ENCODE measurements at places on chromosomes 4 and X.

DNA sequence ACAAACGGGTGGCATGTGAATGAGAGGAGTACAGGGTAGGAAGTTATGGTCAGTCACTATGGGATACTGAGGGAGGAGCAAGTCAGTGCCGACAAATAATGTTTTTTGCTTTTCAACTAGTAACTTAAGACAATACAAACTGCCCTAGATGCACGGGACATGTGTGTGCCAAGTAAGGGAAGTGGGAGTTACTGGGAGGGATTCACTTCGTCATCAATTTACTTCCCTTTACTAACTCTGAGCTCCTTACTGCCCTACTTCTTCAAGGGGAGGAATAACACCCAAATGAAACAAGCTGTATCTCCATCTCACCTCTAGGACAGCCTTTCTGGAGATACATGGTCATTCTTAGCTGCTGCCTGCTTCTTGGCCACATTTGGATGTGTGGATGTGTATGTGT is 97.7 kb downstream of the DGKK start:
- no peak for DNase-seq

DNA sequence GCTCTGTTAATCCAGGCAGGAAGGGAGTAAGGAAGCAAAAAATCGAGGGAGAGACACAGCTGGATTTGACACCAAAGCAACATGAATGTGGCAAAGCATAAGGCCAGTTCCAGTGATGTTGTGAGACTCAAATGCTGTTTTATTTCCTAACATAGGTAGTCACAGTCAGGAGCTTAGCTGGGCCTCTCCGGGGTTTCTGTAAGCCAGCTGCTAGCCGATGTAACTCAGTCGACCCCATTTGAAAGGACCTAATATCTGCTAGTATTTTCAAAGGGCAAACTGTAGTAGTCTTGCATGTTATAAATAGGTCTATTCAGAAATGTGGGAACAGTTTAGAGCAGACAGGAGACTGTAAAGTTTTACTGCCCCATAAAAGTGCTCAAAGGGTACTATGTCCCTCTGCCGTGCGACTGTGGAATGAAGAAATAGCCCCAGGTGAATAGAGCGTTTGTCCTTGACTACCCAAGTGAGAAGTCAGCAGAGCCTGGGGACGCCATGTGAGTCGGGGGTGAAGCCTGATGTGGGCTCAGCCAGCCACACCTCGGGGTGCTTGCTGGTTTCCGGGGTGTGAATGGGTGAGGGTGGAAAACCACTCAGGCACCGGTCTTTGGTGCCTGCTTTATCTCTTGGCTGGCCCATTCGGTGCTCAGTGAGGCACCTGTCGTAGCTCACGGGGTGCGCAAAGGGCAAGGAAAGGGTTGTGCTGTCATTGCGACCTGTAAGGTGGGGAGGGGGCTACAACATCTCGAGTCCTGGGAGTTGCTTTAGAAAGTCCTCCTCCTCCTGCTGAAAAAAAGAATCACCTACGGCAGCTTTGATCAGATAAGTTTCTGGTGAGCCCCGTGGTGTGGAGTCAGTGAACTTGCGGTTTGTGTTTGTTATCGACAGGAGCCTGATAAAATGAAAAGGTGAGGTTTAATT is 745 bp downstream of the TRIM2 start:
- DNase-seq: peak; percentile 56

- DNase-seq: no peak
Measured at GRCh38 chrX:40012039-40012867, 85.5 kb downstream of the BCOR start.

DNA sequence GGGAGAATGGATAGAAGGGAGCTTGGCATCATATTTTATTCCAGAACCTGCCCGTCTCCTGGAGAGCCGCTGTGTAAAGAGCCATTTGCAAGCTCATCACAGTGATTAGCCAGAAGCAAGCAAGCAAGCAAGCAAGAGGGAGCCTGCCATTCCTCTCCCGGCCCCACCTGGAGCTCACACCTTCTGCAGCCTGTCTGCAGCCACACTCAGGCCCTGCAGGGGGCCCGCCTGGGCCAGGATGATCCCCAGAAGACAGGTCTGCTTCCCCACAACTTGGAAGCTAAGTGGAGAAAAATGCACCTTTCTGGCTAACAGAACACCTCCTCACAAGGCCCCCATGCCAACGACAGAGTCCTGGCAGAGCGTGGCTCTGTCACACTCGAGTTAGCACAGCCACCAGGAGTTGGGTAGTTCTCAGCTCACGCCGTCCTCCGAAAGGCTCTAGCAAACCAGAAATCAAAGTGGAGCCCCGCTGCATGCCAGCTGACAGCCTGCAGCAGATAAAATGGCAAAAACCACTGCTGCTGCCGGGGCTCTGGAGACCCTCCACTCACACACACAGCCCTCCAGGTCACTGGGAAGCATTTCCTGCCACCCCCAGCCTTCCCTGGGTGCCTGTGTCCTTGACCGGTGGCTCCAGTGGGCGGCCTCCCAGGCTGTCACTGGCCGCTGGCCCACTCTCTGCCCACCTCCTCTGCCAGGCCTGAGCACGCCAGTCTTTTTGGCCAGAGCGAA is 54.9 kb downstream of the DCTD start:
- DNase-seq: no peak

GRCh38 chrX:129932821-129933321 is 26.9 kb downstream of the UTP14A start:
- no peak for DNase-seq

DNA sequence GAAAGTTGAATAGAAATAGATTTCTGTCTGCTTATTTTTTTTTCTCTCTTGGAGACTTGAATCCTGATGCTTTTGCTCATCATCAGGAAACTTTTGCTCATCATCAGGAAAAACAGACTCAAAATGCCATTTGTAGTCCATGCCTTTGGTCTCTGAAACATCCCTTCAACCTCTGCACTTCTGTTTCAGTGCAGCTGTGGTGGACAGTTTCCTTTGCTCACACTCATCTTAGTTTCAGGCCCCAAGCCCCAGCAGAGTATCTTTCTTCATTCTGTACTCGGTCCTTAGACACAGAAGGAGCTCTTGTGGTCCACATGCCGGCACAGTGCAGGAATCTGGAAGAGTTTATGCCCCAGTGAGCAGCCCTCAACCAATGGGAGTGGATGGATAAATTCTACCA is 337.9 kb downstream of the PPP3CA start:
- DNase-seq: no peak

- DNase-seq: peak; percentile 23
Measured at GRCh38 chr4:152500800-152501434, 35.0 kb downstream of the FBXW7 start.

DNA sequence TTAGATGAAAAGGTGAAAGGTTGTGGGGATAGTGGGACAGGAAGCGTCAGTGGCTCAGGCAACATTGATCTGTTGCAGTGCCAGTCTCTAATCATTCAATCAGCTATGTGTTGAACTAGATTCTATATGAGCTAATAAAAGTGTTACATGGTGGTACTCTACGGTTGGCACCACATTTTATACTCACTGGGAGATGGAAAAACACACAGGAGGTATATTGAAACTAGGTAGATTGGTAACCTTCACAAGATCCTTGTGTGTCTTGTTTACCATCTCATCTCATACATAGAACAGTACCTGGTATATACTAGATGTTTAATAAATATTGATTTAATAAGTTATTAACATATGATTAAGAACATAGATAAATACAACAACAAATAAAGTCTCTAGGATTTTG is 152.7 kb downstream of the NAA11 start:
- DNase-seq: no peak

DNA sequence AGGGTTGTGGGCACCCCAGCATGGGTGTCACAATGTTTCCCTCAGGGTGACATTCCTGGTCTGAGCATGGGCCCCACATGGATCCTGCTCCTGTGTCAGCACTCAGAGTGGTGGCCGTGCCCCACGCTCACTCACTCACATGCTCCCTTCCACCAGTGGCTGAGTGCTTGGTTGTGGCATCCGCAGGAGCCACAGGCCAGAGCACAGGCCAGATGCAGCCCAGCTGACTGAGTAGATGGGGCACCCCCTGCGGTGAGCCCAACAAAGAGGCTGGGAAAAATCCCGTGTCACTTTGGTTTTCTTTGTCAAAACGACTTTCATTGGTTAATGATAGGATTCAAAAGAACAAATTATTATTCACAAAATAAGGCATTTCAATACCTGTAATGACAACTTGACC is 204.6 kb upstream of the ANXA10 start:
- DNase-seq: no peak

GRCh38 chr4:169601016-169601771 is 11.2 kb downstream of the NEK1 start:
- no peak for DNase-seq

DNA sequence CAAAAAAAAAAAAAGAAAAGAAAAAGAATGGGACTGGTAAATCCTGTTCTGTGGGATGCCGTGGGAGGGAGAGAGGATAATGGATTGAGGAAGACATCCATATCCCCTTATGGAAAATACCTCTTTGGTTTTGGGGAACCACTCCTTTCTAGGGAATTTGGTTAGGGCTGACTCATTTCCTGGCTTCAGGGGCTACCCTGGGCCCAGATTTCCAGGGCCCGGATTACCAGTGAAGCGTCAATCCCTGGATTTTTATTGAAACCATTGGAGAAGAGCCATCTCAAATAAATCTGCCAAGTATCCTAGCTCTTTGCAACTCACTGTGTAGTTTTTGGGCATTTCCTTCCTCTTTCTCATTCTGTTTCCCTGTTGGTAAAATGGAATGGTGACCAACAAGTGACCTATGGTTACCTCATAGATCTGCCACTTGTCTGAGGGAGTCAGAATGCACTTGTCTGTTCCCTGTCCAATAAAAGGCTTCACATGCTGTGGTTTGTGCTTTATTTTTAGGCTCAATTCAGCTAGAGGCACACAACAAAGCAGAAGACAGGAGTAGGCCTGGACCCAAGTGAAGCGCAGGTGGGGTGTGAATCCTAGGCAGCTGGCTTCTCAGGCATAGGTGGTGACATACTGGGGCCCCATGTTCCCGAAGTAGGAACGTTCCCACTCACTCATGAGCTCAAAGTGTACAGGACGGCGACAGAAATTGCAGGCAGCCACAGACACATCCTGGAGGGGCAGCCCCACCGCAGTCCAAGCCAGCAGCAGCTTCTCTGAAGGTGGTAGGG is 8.6 kb downstream of the APEX2 start:
- DNase-seq: no peak

DNA sequence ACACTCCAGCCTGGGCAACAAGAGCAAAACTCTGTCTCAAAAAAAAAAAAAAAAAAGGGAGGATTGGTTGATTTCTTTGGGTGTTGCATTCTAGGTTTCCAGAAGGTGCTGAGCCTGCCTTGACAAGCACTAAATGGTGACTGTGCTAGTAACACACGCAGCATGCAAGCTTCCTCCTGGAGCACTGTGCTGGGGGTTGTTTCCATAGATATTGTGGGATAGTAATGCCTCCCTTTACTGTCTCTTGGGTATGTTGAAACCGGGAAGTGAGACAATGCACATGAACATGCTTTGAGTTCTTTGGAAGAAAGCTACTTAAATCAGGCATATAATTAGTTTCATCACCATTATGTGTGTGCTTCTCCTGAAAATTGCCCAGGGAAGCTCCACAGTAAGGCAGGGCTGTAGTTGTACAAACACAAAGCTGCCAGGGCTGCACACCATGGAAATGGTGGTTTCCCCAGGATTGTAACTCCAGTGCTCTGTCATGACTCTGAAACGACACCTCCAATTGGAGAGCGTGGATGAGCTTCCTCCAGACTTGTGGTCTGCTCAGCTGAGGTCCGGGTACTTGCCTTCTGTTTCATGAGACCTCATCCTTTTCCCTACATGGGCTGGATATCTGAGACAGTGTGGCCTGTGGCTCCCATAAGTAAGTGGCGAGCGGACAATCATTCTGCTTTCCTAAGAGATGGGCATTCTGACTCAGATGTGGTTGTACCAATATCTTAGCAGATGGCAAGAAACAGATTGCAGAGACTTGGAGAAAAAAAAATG is 31.5 kb upstream of the STOX2 start:
- DNase-seq: no peak

DNA sequence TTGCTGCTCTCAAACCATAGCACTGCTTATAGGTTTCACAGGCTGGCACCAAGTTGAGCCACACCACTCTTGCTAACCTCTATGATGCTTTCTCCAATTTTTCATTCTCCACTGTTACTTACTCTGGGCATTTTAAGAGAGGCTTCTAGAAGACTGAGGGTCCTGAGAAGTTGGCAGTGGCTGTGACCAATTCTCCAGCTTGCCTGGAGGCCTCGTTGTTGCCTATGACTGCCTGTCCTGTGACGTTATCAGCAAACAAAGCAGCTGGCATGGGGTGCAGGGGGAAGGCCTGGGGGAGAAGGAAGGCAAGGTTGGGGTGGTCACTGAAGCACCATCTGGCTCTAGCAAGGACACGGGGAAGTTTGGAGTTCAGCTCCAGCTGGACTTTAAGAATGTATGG is 30.4 kb upstream of the PDLIM3 start:
- no peak for DNase-seq

- DNase-seq: no peak
Measured at GRCh38 chr4:63578383-63578782, 830.9 kb downstream of the TECRL start.

DNA sequence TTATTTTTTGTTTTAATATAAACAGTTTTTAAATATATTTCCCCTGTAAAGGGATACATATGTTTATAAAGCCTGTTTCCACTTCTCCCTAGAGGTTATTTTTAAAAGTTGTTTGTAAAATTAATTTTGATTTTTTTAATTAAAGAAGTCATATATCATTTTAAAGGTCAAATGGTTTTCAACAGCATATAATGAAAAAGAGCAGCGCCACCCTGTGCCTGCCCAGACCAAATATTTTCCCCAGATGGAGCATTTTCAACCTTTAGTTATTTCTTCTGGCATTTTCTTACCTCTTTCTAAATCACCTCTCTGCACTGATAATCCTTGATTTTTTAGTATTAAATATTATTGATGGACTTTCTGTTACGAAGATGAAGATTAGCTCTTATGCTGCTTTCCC is 21.0 kb downstream of the MSX1 start:
- no peak for DNase-seq

GRCh38 chr4:152971053-152971452 is 34.9 kb downstream of the FHDC1 start:
- no peak for DNase-seq

GRCh38 chr4:176357359-176358082 is 37.8 kb downstream of the SPCS3 start:
- no peak for DNase-seq

GRCh38 chr4:187576751-187577150 is 418.8 kb upstream of the ZFP42 start:
- DNase-seq: no peak

- no peak for DNase-seq
Measured at GRCh38 chrX:22559506-22559905, 286.8 kb downstream of the CBLL2 start.

GRCh38 chrX:101365301-101365795 is 16.8 kb upstream of the TIMM8A start:
- no peak for DNase-seq

DNA sequence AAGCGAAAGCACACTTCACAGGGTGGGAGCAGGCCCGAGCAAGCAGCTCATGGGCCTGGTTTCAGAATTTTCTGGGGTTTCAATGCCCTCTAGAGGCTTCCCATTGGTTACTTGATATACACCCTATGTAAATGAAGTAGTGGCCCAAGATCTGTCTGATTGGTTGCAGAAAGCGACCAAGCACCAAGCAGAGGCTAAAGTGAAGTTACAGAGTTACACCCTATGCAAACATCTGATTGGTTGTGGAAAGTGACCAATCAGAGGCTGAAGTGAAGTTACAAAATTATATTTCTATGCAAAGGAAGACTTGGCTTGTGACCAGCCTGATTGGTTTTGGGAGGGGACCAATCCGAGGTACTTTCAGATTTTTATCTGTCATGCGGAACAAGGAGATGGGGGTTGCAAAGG is 8.2 kb downstream of the FHIP1A start:
- DNase-seq: no peak

GRCh38 chr4:43103048-43103447 is 210.5 kb downstream of the GRXCR1 start:
- DNase-seq: no peak

Measured in T-helper 22 cell (primary cell).